ENCODE measurements at places on chromosomes 1 and 21.

DNA sequence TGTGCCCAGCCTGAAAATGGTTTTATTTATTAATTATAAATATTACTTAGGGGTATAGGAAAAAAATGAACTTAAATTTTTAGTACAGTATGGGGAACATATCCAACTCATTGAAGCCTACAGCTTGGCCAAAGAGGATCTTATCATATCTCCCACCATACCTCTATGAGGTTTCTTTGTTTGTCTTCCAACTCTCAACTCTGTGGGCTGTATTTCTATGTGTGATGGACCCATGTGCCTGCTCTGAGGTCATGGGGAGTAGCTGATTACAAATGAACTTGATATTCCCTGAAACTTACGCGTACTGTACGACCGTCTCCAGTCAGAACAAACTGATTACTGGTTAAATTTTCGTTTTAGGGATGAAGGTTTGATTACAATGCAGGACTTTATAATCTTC lies 41.4 kb upstream of the PODN start:
- no peak for DNase-seq

- DNase-seq = no peak
These were observed 46.8 kb downstream of the ADAMTS5 start for GRCh38 chr21:26920055-26920454.

- DNase-seq = no peak
These were observed 591.7 kb downstream of the SMYD3 start for GRCh38 chr1:245915406-245915805.

- no peak for DNase-seq
These were observed 20.4 kb downstream of the CDC7 start for GRCh38 chr1:91520942-91521507.

DNA sequence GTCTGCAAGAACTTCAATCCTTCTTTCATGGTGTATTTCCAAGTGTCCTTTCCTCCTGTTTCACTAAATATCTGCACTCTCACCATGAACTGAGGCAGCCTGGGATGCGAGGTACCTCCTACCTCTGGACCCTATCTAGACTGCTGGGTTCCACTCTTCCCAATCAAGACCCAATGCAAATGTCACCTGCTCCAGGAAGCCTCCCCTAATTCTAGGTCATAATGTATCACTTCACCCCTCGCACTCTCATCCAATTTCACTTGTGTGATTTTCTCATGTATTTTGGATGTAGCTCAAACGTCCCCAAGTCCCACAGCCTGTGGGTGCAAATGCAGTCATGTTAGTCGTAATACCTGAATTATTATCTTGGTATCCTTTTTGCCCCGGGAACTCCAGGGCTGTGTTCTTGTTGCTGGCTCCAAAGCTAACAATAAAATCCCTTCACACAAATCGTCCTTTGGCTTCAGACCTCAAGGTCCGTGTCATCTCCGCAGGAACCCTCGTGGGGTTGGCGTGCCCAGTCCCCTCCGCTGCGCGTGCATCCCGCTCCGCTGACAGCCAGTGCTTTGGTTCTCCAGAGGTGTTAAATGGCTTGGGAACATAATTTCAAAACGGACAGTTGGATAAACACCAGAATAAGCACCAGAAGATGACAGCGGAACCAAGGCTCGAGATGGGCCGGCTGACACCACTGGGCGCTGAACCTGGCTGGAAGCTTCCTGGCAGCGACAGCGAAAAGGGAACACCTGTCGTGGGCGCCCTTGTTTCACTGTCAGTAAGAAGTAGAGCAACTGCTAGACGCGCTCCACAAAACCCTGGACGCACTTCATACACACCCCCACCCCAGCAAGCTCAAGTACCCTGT lies 1.0 kb upstream of the BACH1 start:
- no peak for DNase-seq

- no peak for DNase-seq
These were observed 100.1 kb downstream of the MAN1A2 start for GRCh38 chr1:117467336-117467735.

GRCh38 chr1:171772312-171772711 lies 9.1 kb upstream of the METTL13 start:
- no peak for DNase-seq

- no peak for DNase-seq
These were observed 46.6 kb downstream of the NEK7 start for GRCh38 chr1:198203434-198203833.

- DNase-seq = no peak
These were observed 156.7 kb downstream of the SYT2 start for GRCh38 chr1:202553560-202554038.

DNA sequence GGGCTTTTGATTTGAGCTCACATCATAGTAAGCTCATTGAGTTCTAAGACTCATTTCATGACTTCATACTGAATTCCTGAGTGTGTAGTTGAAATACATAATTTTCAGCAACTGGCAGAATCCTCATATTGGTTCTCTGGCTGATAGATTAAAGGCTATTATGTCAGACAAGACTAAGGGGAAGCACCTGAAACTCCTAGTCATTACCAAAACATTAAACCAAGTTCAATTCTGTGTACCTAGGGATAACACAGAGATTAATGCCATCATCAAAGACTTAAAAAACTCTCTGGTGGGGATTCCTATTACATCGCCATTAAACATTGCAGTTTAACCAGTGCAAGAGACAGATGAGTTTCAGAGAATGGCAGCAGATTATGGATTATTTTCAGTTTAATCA lies 339.1 kb downstream of the PTPRC start:
- DNase-seq = no peak

DNA sequence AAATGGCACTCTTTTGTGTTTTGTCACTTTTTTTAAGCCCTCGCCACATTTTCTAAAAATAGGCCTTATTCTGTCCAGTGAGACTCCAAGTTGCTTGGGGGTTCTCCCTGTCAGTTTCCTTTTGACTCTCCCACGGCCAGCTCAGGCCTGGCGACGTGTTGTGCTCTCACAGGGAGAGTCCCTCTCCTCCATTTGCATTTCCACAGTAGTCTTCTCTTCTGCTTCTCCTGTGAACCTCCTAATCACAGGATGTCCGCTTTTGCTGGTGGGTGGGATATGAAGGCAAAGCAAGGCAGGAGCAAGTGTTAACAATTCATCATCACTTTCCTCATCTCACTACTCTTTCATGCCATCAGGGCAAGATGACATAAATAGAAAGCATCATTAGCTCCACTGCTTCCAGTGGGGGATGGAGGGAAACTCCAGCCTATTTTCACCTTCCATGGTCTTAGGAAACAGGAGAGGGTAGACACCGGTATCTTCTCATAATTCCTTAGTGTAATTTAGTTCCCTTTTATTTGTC lies 99.8 kb downstream of the INTS7 start:
- no peak for DNase-seq

DNA sequence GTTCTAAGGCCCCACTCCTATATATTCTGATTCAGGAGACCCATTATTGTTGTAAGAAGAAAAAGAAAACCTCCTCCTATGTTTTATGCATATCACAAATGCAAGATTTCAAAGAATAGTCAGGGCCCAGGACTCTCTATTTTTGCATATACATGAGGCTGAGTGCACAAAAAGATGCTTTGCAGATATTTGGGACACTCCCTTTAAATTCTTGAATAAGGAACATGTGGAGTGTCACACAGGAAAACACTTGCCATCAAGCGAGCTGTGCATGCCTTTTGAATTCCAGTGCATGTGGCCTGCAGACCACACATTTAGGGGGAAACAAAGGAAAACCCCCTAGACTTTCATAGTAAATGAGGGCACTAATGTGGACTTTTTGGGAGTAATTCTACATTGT lies 5.6 kb downstream of the MAP3K7CL start:
- no peak for DNase-seq

GRCh38 chr1:64984106-64984505 lies 17.8 kb upstream of the JAK1 start:
- no peak for DNase-seq

GRCh38 chr1:117644696-117645311 lies 39.0 kb downstream of the TENT5C start:
- DNase-seq = no peak

- no peak for DNase-seq
These were observed 9.9 kb upstream of the DIPK1A start for GRCh38 chr1:92970990-92971689.

GRCh38 chr1:115640384-115640783 lies 1.4 kb upstream of the VANGL1 start:
- DNase-seq = no peak

GRCh38 chr1:226128487-226129075 lies 58.0 kb downstream of the ACBD3 start:
- DNase-seq = no peak

DNA sequence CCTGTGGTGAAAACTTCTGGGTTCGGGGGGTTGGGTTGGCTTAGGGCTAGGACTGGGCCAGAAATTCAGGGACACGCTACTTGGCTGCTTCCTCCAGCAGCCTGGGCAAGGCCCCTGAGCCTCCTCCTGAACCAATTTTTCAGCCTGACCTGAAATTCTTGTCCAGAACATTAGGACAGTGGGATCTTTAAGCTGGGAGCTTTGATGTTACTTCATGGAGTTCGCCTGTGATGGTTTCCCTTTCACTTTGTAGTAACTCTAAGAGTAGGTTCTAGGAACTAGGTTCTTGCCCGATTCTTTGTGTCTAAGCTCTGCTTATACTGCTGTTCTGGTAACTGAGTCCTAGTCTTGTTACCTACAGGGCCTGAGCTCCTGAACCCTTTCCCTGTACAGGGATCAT lies 75.3 kb downstream of the S1PR1 start:
- DNase-seq = no peak

GRCh38 chr21:45508607-45509565 lies 33.4 kb downstream of the SLC19A1 start:
- DNase-seq = no peak

GRCh38 chr1:1437033-1437903 lies 1.8 kb downstream of the VWA1 start:
- no peak for DNase-seq

DNA sequence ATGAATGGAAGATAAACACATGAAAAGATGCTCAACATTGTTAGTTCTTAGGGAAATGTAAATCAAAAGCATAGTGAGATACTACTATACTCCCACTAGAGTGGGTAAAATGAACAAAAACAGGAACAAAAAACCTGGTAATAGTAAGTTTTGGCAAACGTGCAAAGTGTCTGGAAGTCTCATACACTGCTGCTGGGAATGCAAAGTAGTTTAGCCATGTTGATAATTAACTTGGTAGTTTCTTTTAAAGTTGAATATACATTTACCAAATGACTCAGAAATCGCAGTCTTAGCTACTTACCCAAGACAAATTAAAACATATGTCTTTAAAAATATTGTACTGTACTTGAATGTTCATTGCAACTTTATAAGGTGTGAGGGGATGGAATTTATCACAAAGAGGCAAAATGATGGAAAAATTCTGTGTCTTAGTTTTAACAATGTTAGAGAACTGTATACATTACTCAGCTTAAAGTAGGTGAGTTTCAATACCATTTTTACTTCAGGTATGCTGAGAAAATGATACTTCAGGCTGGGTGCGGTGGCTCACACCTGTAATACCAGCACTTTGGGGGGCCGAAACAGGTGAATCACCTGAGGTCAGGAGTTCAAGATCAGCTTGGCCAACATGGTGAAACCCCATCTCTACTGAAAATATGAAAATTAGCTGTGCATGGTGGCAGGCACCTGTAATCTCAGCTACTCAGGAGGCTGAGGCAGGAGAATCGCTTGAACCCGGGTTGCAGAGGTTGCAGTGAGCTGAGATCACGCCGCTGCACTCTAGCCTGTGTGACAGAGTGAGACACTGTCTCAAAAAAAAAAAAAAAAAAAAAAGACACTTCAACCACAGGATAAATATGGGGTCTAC lies 102.3 kb downstream of the PDE4B start:
- no peak for DNase-seq

DNA sequence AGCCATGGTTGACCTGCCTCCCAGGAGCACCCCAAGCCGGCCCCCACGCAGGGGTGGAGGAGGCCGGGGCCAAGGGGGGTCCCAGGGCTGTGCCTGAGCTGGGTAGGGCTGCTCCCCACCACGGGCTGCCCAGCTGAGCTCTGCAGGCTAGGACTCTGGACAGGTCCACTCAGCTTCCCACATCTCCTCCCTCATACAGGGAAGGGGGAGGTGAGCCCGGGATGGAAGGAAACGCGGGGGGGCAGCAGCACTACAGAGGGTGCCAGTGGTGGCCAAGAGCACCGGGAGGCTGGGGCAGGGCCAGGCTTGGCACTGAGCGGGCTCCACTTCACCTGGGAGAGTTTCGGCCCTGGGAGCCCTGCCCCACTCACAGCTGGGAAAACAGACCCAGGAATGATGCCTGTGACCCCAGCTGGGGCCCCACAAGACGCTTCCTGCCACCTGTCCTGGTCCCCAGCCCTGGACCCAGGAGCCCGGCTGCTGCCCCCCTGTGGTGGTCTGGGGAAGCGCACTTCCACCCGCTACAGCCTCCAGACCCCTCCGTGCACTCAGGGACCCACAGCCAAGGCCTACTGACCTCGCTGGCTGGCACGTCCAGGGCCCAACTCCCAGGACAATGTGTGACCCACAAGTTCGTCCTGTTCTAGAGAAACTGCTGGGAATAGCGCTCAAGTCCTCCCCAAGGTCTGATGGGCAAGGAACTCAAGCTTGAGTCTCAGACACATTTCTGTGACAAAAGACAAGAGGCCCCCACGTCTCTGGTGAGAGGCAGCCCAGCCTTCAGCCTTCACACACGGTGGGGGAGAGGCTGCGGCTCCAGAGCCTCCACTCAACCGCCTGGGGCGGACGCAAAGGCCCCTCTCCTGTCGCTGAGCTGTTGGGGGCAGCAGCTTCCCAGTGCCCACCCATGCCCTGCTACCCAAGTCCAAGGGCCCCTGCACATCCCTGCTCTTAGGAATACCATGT lies 3.0 kb downstream of the AURKAIP1 start:
- DNase-seq = no peak

DNA sequence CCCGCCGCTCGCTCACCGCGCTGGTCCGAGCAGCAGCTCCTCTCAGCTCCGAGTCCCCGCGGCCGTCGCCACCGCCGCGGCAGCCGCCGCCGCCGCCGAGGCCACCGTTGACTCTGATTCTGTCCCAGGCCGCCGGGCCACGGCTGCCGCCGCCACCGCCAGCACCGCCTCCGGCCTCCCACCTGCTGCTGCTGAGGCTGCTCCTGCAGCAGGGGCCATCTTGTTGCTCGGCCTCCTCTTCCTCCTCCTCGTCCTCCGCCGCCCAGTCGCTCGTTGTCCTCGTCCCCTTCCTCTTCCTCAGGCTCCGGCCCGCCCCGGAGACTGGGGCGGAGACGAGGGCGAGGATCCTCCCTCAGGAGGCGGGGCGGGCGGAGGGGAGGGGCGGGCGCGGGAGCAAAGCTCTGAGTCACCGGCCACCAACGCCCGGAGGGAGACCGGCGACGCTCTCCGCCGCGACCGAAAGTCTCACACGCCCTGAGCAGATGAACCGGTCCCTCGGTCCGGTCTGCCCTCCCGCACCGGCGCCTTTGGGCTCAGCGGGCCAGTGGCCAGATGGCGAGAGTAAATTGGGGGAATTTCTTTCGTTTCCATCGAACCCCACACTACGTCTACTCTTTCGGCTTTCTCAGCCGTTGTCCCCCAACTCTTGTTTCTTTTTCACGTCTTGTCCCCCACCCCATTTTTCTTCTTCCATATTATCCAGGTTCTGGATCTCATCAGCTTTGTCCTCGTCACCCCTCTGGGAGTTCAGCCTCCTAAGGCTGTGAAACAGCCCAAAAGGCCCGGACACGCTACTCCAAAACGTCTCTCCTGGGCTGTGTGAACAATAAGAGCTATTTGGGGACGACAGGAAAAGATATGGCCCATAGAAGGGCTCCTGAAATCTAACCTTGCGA lies at the start of gene RC3H1:
Gene RC3H1 (minus strand): TSS at position 278 of the 896 bp plus-strand sequence. CDS start 29,372 bp downstream, outside the sequence.
- no peak for DNase-seq
